Cardiac muscle cell (in vitro differentiated cells and primary cell): ENCODE measurements at places on chromosomes 6 and 20. TPM values are rescaled to one million over a fixed set of nuclear protein-coding genes. Genes with fewer than 3 reads are reported as not detected.

The VSX1 gene
- not detected in 2 replicates for total RNA-seq

The BNIP5 gene
- 0.12 TPM in 1 of 2 replicates, not detected in the other for total RNA-seq

The FOXP4 gene
- 24.5 and 29.0 TPM in 2 replicates for total RNA-seq

The HEY2 gene
- total RNA-seq, result 38.1 and 73.8 TPM in 2 replicates

The PDYN gene
- 0.33 and 0.95 TPM in 2 replicates for total RNA-seq

GRCh38 chr6:107218142-107218541, 102.8 kb upstream of the BEND3 start:
- no peaks in the 10 kb centered on the region for H3K36me3 ChIP-seq
- H3K27me3 ChIP-seq, result no peaks in the 10 kb centered on the region
- H3K4me3 ChIP-seq, result no peak overlapping the region
- no peaks in the 10 kb centered on the region for H3K4me1 ChIP-seq
- no peak overlapping the region for H3K27ac ChIP-seq

DNA sequence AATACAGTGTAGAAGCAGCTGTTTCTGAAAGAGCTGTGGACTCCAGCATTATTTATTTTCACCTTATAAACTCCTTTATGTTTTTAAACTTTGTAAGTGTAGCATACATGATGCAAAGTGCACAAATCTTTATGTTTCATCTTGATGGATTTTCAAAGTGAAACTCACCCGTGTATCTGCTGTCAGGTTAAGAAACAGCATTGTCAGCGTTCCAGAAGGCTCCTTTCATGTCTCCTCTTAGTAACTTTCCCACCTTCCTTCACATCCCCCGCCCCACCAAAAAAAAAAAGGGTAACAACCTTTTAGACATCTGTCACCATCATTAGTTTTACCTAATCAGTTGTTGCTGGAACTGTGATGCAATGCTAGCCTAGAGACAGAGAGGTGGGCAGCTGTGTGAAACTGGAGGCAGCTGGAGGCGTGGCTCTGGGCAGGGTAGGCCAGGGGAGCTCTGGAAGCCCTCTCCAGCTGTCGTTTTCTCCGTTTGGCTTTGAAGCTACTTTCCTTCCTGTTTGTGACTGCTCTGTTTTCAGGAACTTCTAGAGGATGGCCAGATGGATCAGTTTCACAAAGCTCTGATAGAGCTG, 7.2 kb downstream of the ACTR5 start:
- no peak for DNase-seq
- H3K4me1 ChIP-seq, result no peaks in the 10 kb centered on the region
- peaks cover 33% of the 10 kb centered on the region for H3K36me3 ChIP-seq
- no peak overlapping the region for H3K27ac ChIP-seq
- H3K27me3 ChIP-seq, result no peaks in the 10 kb centered on the region

GRCh38 chr6:11263291-11263775, 30.9 kb upstream of the NEDD9 start:
- no peak overlapping the region for H3K4me3 ChIP-seq
- peak; percentile 91 for DNase-seq

- H3K36me3 ChIP-seq, result no peaks in the 10 kb centered on the region
- H3K27ac ChIP-seq, result no peak overlapping the region
- H3K4me1 ChIP-seq, result peaks cover 9% of the 10 kb centered on the region
- H3K4me3 ChIP-seq, result no peak overlapping the region
- DNase-seq, result no peak
- H3K27me3 ChIP-seq, result no peaks in the 10 kb centered on the region
Observed at GRCh38 chr6:107977283-107977682, 19.3 kb upstream of the SEC63 start.

GRCh38 chr6:168574075-168574698, 133.2 kb downstream of the SMOC2 start:
- no peaks in the 10 kb centered on the region for H3K36me3 ChIP-seq
- no peak overlapping the region for H3K27ac ChIP-seq
- no peaks in the 10 kb centered on the region for H3K27me3 ChIP-seq
- H3K4me1 ChIP-seq, result no peaks in the 10 kb centered on the region
- no peak for DNase-seq

DNA sequence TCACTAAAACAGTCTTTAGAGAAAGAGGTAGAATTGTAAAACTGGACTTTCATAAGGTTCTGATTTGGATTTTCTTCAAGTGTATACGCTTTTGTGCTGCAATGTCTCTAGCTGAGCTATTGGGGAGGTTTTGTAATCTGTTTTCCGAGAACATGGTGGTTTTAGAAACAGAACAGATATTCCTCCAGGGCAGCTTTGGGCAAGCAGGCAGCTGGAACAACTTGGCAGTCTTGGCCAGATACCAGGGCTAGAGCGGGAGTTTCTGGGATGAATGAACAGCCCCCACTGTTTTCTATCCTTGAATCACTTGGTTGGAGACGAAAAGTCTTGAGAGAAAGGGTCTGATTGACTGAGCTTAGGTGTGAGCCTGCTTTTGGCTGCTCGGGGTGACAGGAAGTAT, 17.1 kb upstream of the ARMC2 start:
- DNase-seq, result peak; percentile 50
- no peaks in the 10 kb centered on the region for H3K36me3 ChIP-seq

GRCh38 chr20:35431621-35432429, 6.2 kb downstream of the GDF5 start:
- H3K27me3 ChIP-seq, result no peaks in the 10 kb centered on the region
- peak overlapping the region; percentile 55 for H3K27ac ChIP-seq
- no peak overlapping the region for H3K4me3 ChIP-seq
- H3K4me1 ChIP-seq, result peaks cover 7% of the 10 kb centered on the region

DNA sequence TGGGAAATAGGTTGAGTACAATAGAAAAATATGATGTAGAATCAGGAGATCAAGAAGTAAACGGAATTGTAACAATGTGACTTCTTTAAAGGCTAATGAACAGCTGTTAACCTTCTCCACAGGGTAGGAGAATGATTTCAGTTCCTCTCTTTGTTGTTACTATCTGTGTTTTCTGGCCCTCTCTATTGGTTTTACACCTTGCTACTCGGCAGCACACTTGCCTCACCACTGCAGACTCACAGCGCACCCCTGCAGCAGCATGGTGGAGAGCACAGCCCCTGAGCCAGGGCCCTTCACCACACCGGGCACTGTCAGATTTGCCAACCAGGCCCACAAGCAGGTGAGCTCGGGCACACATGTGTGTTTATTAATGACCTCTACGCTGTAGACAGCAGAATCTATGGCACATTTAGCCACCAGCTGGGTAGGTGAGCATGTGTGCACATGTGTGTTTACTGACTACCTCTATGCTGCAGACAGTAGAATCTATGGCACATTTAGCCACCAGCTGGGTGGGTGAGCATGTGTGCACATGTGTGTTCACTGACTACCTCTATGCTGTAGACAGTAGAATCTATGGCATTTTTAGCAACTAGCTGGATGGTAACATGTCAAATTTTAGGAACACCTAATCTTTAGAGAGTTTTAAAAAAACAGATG, 16.8 kb downstream of the SFT2D1 start:
- peaks cover 2% of the 10 kb centered on the region for H3K4me1 ChIP-seq
- H3K36me3 ChIP-seq, result peaks cover 15% of the 10 kb centered on the region
- H3K27ac ChIP-seq, result no peak overlapping the region
- DNase-seq, result no peak
- H3K4me3 ChIP-seq, result no peak overlapping the region
- H3K27me3 ChIP-seq, result no peaks in the 10 kb centered on the region
